NCI-H774 (cell line): ENCODE measurements at places on chromosomes 1 and 21.
A peak's percentile ranks its signal among the peaks of the same experiment; 100 is the strongest.

DNA sequence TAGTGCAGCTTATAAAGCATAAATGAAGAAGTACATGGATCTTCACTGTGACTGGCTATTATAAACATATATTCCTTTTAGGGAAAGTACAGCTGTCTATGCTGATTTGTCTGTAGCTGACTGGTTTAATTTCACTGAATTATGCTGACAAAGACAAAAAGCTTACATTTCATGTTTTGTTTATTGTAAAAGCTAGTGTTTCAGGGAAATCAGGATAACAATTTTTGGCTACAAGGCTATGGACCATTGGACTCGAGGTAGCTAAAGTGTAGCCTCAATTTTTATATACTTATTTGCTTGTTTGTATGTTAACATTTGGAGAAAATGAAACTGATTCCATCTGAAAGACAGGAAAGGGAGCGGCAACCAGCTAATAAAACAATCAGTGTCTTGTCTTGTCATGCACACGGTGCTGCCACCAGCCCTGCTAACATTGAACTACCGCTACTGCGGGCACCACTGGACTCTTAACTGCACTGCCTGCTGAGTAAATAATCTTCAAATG is 480.2 kb downstream of the COL11A1 start:
- peak; percentile 7 for DNase-seq

GRCh38 chr1:152459596-152460528 is 45.8 kb upstream of the CRNN start:
- peak; percentile 5 for DNase-seq

DNA sequence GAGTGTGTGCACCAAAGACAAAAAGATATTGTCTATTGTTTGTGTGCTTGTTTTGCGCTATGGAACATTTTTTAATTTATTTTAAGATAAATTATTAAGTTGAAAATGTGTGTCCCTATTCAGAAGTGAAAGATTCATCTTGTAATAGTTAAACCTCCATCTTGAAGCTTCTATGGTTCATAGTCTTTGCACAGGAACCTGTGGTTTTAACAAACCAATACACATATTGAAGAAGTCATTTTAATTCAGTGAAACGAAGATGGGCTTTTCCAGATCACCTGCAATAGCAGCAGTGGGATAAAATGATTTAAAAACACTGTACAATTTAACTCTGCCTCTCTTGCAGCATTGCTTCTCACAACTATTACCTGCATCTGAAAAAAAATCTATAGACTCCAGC is 42.6 kb upstream of the QSOX1 start:
- DNase-seq = no peak

DNA sequence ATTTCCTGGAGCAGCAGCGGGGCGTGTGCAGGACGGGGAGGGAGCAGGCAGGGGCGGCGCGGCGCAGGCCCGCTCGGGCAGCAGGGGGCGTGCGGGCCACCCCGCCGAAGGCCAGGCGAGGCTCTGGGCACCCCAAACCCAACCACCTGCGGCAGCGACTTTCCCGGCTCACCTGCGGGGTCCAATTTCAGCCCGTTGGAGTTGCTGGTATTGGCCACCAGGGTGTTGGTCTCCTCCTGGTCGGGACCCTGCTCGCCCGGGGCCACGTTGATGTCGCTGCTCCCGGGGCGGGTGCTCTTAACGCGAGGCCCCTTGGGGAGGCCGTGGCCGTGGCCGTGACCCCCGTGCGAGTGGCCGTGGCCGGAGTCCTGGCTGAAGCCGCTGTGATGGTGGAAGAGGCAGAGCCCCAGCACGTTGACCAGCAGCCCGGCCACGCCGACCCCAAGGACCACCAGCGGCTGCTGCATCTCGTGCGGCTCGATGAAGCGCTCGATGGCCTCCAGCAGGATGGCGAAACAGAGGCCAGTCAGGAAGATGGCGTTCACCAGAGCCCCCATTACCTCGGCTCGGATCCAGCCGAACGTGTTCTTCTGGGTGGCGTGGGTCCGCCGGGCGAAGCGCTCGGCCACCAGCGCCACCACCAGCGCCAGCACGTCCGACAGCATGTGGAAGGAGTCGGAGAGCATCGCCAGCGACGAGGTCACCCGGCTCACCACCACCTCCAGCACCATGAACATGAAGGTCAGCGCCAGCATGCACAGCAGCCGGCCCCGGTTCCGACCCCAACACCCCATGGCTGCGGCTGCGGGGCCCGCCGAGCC is 932 bp downstream of the SLC30A1 start:
- DNase-seq = peak; percentile 40

GRCh38 chr1:237901299-237901934 is 10.7 kb upstream of the ZP4 start:
- no peak for DNase-seq

DNA sequence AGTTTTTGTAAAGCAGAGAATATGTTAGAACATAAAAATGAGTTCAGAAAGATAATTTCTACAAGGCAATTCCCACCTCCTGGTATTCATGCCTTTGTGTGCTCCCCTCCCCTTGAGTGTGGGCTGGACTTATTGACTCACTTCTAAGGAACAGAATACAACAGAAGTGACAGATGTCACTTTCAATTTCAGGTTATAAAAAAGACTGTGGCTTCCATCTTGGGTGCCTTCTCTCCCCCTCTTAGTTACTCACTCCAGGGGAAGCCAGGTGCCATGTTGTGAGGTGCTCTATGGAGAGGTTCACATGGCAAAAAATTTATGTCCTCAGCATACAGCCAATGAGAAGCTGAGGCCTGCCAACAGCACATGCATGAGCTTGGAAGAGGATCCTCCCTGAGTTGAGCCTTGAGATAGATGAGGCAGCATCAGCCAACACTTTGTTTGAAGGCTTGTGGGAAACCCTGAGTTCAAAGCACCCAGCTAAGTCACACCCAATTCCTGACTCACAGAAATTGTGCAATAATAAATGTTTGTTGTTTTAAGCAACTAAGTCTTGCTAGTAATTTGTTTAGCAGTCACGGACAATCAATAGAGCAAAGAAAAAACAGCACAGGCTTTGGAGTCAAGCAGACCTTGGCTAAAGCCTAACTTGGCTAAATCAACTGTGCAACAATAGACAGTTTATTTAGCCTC is 73.5 kb upstream of the NGF start:
- DNase-seq = peak; percentile 54

- no peak for DNase-seq
These were observed 3.0 kb downstream of the TTC39A start for GRCh38 chr1:51327386-51327785.

- no peak for DNase-seq
These were observed 63.2 kb downstream of the STYXL2 start for GRCh38 chr1:167157114-167157513.

GRCh38 chr1:197284966-197285365 is 16.9 kb downstream of the CRB1 start:
- no peak for DNase-seq

GRCh38 chr1:93352376-93352775 is 6.7 kb downstream of the DR1 start:
- DNase-seq = no peak

GRCh38 chr21:21952566-21952965 is 954.4 kb downstream of the NCAM2 start:
- no peak for DNase-seq

- no peak for DNase-seq
These were observed 77.5 kb downstream of the TPR start for GRCh38 chr1:186297439-186298045.

- peak; percentile 98 for DNase-seq
These were observed at the start of gene DCAF8 for GRCh38 chr1:160261893-160262794. TSS of gene DCAF8 (minus strand) at chr1:160262549. CDS start at chr1:160244008, 18,541 bp downstream.

GRCh38 chr1:56199061-56199460 is 380.3 kb downstream of the PLPP3 start:
- no peak for DNase-seq

GRCh38 chr21:45562965-45563364 is 20.7 kb upstream of the SLC19A1 start:
- no peak for DNase-seq

DNA sequence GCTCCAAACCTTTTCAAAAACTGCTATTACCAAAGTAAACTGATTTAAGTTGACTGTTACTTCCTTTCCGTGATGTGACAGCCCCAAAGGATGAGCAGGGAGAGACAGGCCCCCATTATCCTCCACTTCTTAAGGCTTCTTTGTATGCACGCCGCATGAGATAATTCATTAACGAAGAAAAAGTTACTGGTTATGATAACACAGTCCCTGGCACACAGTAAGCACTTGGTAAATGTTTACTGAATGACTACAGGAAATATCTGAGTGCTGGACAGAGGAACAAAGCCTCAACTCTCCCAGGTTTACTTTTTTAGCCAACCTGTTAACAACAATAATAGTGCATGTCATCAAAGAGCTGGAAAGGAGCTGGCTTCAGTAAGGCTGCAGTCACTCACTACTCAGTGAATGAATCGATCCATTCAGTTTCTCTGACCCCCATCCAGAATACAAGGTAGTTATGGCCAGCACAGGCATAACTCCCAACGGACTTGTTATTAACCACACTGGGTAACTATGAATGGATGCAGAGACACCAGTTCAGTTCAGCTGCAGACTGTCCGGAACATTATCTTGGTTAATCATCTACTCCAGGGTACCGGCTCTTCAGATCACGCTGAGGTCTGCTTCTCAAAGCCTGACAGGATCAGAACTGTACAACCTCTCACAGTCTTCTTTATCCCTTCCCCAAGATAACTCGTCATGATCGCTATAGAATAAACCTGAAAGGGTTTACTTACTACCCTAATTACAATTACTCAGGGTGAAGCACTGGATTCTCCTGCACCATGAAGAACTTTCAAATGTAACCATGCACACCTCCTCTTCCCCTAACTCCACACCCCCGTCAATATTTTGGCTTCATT is 58.3 kb downstream of the TGFBR3 start:
- DNase-seq = no peak
